ENCODE measurements at places on chromosomes 13 and 19.
A peak's percentile ranks its signal among the peaks of the same experiment; 100 is the strongest.

DNA sequence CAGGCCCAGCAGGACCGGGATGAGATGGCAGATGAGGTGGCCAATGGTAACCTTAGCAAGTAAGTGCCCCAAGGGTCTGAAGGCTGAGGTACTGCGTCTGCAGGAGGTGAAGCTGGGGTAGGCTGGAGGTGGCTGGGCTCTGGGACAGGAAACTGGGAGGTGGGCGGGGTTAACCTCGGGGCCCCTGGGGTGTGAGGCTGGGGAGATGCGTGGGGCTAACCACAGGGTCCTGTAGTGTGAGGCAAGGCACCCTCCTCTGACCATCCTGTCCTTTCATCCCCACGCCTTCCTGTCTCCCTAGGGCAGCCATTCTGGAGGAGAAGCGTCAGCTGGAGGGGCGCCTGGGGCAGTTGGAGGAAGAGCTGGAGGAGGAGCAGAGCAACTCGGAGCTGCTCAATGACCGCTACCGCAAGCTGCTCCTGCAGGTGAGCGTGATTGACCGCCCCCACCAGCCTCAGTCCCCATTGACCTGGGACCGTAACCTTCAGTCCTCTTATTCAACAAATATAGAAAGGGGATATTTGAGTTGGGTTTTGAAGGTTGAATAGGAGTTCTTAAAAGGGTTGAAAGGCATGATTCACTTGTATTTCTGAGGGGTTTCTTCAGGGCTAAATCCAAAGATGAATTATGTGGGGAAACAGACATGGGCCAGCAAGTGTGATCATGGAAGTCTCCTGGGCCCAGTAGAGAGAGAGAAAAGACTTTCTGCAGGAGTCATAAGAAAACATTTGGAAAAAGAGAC, 35.7 kb downstream of the KCNC3 start:
- no peak for DNase-seq

- no peak for DNase-seq
Measured at GRCh38 chr13:83881140-83881684, 1.1 kb downstream of the SLITRK1 start.

- DNase-seq, result no peak
Measured at GRCh38 chr13:44188257-44188656, 185.4 kb upstream of the SERP2 start.

- DNase-seq, result no peak
Measured at GRCh38 chr19:6766357-6767080, 716 bp downstream of the SH2D3A start.

DNA sequence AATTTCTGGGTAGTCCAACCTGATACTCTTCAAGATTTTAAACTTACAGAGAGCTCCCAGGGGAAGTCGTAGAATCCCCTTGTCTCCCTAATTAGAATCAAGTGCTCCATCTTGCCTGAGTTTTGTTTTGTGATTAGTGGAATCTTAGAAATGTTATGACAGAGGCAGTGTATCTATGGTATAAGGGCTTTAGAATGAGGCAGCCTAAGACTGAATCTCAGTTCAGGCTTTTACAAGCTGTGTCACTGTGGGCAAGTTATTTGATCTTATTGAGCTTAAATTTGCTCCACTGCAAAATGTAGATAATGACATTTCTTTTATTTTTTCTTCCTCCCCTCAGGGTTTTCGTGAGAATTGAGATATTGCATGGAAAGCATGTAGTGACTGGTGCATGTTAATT, 215.5 kb downstream of the POSTN start:
- DNase-seq, result no peak

GRCh38 chr13:107743983-107744382, 471.4 kb downstream of the LIG4 start:
- DNase-seq, result no peak

- DNase-seq, result no peak
Measured at GRCh38 chr19:47593860-47594259, 15.1 kb upstream of the BICRA start.

DNA sequence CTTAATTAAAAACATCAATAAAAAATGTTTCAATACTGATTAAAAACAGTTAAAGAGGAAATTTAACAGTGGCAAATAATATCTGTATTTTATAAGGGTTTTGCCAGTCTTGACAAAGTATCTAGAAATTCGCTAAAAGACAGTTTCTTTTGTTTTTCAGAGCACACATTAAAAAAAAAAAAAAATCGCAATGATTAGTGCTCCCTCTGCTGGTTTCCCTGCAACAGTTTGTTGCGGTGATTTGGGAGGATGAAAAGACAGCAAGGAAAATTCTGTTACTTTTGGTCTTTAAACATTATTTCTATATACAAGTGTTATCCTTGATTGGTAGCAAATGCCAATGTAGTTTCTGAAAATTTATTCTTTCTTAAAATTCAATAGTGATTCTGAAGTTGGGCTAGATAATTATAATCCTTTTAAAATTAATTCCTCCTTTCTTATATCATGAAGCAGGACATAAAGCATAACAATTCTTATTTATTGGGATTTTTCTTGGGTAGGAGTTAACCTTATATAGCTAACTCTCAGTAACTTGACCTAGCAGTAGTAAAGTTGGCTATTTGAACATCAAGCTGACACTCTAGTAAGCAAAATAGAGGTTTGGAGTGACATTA, 23.1 kb upstream of the SPRY2 start:
- DNase-seq, result no peak

GRCh38 chr13:73910733-73911132, 223.5 kb downstream of the KLF12 start:
- no peak for DNase-seq

DNA sequence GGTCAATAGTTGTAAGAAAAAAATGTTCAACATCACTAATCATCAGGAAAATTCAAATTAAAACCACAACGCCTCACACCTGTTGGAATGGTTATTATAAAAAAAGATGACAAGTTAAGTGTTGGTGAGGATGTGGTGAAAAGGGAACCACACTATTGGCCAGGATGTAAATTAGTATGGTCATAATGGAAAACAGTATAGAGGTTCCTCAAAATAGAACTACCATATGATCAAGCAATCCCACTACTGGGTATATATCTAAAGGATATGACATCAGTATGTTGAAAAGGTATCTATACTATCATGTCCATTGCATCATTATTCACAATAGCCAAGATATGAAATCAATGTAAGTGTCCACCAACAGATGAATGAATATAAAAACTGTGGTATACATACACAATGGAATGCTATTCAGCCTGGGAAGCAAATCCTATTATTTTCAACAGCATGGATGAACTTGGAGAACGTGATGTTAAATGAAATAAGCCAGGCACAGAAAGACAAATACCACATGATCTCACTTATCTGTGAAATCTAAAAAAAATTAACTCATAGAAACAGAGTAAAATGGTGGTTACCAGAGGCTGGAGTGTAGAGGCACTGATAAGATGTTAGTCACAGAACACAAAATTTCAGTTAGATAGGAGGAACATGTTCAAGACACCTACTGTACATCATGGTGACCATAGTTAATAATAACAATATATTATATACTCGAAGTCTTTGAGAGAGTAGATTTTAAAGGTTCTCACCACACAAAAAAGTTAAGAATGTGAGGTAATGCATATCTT, 56.6 kb downstream of the TBC1D4 start:
- no peak for DNase-seq

DNA sequence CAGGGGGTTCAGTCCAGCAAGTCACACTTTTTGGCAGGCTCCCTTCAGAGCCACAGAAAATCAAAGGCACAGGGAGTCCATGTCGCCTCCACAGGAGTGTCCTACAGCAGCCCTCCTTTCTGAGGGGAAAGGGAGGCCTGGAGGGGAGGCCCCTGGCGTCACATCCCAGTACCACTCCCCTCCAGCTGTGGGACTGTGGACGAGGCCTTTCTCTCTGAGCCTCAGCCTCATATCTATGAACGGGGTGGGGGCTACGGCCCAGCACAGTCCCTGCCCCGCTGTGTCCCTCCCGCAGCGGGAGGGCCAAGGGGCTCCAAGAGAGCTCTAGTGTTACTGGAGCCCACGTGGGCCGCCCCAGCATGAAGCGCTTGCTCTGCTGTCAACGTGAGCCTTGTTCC, 23.8 kb downstream of the PEPD start:
- DNase-seq, result no peak

DNA sequence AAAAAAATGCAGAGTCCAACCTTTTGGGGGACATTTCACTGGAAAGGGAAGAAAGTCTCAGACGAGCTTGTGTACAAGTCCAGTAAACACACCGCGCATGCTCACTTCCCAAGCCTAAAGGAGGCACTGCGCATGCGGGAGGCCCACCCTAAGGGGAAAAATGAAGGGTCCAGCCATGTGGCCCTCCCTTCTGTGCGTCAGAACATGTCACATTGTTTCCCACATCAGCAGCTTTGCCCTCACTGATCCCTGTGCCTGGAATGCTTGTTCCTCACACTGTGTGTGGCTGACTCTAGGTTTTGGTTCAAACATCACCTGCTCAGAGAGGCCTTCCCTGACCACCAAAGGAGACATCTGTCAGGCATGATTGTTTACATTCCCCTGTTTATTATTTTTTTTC, 4.4 kb downstream of the ELSPBP1 start:
- DNase-seq, result no peak

GRCh38 chr19:29001141-29001581, 211.8 kb downstream of the UQCRFS1 start:
- DNase-seq, result no peak

DNA sequence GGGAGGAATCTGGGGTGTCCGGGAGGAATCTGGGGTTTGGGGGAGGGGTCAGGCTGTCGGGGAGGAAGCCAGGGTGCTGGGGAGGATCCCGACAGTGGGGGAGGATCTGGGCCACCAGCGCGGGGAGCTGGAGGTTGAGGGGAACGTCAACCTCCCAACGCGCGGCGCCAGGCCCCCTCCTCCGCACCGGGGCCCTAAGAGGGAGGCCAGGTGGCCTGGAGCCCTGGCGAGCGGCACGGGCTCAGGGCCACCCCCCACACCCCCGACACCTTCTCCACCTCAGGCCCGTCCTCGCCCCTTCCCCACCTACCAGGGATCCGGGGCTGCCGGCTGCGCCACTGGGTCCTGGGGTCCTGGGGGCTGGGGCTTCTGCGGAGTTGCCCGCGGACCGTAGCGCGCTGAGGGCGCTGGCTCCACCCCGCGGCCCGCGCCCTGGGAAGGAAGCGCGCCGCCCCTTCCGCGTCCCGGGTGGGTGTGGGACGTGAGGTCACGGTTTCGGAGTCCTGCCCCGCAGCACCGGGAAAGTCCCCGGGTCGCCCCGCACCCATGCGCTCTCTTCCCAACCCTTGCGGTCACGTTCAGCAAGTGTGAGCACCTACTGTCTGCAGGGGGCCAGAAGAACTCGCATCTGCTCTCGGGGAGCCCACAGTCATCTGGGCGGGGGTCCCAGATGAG, at the start of gene TICAM1:
TSS of gene TICAM1 (minus strand) at position 409 of the 675 bp plus-strand sequence. CDS start 13,335 bp downstream, outside the sequence.
- DNase-seq, result peak; percentile 77

DNA sequence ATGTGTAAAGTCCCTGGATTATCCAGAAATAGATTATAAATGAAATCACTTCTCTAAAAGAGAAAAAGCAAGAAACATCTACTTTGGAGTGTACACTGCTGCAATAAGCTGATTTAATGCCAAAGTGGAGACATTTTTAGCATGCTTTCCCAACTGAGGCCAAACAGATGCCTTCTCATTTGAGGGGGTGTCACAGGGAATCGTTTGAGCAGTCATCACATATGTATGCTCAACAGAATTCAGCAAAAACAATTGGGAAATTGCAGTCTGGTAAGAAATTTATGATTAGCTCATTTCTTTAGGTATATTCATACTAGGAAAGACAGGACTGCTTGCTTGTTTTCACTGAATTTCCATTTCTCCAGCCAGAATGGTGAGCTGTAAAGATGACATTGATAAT, 27.3 kb upstream of the TPP2 start:
- no peak for DNase-seq

GRCh38 chr19:41657157-41657556, 30.3 kb upstream of the CEACAM4 start:
- no peak for DNase-seq

DNA sequence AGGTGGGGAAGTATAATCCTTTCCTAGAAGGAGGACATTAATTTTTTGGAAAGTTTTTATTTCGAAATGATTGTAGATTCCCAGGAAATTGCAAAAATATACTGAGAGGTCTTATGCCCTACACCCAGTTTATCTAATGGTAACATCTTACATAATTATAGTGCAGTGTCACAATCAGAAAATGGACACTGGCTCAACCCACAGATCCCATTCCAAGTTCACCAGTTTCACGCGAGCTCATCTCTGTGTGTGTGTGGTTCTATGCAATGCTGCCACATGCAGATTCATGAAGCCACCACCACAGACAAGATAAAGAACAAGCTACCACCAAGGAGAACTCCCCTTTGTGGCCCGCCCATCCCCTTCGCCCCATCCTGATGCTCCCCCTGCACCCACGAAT, 24.4 kb downstream of the IL17D start:
- DNase-seq, result no peak

DNA sequence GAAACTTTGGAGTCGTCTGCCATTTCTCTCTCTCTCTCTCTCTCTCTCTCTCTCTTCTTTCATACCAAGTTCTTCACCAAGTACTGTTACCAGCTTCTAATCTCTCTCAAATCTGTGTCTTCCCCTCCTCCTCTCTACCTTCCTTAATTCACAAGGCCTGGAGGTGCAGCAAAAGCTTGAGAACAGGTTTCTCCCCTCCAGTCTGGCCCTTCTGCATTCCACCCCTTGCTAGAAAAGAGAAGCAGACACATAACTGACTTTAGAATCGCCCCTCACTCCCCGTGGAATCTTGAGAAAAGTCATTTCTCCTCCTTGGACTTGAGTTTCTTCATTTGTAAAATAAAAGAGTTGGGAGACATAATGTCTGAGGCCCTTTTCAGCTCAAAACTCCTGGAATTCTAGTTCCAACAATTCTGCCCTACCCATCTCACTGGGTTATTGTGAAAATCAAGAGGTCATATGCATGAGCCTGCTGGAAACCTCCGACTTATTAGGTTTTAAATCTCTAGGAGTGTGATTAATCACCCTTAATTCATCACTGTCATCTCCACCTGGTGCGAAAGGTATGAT, 20.4 kb downstream of the AMER2 start:
- no peak for DNase-seq
